ENCODE measurements at places on chromosomes 6 and 20.

- peak; percentile 37 for DNase-seq
These were observed 675 bp downstream of the DSTN start for GRCh38 chr20:17570347-17571152.

GRCh38 chr20:32541323-32542258 lies 43.5 kb downstream of the NOL4L start:
- DNase-seq: no peak

DNA sequence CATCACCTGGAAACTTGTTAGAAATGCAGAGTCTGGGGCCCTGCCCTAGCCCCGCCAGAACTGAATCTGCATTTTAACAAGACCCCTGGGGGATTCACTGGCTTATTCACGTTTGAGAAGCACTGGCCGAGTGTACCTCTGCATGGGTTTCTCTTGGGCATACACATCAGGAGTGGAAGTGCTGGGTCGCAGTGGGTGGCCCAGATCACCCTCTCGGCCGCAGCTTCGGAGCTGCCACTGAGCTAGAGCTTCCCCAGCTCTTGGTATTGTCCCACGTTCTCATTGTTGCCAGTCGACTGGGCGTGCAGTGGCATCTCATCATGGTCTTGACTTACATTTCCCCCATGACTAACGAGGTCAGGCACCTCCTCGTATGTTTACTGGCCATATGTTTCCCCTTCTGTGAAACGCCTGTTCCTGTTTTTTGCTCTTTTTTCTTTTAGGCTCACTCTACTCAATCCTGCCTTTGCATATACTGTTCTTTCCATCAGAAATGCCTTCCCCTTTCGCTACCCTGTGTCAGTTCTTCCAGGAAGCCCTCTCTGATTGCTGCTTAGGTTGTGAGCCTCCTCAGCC lies 3.0 kb upstream of the DLGAP4 start:
- DNase-seq: no peak

DNA sequence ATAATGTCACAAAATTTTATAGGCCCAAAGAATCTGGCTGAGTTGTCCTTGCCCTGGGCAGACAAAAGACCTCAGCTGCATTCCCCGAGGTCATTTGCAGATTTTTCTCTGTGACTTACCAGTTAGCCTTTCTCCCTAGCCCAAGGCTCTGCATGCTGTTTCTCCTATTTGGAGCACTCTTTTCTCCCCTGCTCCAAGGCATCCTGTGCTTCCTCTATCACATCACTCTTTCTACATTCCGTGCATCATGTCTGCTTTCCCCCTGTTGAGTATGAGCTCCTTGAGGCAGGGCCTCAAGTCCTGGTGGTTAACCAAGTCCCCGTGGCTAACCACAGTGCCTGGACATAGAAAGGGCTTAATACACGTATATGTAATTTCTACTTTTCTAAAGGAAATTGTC lies 593 bp upstream of the GSTA3 start:
- DNase-seq: no peak

DNA sequence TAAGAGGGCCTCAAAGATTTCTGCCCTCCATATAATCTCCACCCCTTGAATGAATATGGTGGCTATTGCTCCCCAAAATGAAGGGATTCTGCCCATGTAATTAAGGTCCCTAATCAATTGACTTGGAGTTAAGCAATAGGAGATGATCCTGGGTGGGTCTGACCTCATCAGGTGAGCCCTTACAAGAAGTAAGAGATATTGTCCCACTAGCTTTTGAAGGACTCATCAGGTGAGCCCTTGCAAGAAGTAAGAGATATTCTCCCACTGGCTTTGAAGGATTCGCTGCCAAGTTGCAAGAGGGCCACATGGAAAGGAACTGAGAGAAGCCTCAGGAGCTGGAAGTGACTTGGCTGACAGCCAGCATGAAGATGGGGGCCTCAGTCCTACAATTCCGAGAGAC lies 103.4 kb downstream of the BMP7 start:
- DNase-seq: no peak

- DNase-seq: no peak
These were observed 69.3 kb downstream of the SYNJ2 start for GRCh38 chr6:158050955-158051354.

DNA sequence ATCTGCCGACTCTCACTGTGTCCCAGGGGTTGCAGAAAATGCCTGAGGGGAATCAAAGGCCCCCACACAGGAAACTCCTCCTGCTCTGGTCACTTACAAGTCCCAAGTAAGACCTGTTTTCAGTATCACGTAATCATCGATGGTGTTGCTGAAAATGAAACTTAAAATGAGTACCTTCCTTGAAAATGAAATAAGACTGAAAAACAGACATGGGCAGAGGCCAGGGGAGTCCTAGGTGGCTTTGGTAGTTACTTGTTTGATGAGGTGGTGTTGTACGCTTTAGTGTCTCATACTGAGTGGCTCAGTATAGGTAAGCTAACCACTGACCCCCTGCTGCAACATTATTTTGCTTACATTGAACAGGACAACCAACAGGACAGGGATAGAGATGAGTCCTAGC lies 43.0 kb upstream of the SYNCRIP start:
- DNase-seq: no peak

GRCh38 chr20:10658876-10659632 lies 14.7 kb downstream of the JAG1 start:
- no peak for DNase-seq

DNA sequence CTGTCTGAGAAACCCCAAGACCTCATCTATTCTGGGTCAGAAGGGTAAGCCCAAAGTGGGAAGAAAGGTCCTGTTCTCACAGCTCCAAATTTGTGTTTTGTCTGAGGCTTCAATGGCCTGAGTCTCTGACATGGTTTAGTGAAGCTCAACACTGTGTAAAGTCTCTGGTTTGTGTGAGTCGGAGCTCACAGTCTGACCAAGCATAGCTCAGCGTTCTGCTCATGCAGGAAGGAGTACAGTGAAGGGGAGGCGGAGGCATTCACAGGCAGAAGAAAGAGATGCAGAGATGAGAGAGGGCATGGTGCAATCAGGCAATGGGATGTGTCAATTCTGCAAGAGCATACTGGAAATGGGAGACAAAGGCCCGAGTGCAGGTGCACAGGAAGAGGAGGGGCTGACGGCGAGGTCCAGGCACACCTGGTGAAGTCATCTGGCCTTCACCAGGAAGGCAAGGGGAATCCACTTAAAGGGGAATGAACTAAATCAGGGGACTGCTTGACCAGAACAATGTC lies 463.0 kb upstream of the AGPAT4 start:
- DNase-seq: no peak

DNA sequence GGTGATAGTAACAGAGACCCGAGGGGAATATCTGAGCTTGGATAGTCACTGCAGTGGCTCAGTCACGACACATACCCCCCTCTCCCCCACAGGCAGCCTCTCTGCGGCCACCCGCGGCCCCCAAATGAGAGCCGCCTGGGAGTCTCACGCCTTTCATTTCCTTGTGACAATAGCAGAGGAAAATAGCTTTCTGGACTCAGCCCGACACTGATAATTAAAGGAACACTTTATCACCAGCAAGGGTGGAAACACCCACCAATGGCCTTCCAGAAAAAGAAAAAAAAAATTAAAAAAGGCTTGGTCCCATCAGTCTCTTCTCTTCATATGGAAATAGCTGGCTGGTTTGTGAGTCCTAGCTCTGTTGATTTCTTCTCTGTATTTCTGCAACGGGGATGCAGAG lies 35.1 kb upstream of the KCNG1 start:
- DNase-seq: no peak

DNA sequence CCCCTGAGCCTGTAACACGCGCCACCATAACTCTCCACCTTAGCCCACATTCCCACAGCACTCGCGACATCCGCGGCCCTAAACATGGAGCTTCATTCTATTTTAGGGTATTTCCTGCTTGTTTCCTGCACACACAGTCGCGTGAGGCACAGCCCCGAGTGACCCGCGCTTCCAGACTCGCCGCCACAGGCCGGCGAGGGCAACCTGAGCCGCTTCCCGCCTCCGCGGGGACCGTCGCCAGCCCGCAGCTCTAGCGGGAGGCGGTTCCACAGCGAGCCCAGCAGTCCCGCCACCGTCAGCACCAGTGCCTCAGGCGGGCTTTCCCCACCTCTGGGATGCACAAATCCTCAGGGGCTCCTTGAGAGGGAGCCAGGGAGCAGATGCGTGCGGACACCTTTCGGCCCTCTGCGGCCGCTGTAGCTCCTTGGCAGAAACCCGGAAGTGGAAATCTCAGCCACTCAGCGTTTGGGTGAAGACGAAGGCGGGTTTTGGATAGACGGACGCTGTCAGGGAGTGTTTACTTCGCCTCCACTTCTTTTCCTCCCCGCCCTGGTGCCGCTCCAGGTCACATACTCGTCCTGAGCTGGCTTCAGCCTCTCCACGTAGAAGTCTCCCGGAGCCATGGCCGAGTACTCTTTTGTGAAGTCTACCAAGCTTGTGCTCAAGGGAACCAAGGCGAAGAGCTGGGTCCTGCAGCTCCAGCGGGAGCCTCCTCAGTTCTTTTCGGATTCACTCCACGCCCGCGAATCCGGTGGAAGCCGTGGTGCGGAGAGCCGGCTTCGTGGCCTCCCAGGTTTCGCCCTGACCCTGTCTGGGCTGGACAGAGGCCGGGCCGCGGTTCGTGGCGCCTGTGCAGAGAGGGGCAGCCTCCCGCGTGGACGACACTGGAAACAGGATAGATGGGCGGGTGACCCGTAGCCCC lies 2177.4 kb upstream of the DEFB115 start:
- DNase-seq: no peak

DNA sequence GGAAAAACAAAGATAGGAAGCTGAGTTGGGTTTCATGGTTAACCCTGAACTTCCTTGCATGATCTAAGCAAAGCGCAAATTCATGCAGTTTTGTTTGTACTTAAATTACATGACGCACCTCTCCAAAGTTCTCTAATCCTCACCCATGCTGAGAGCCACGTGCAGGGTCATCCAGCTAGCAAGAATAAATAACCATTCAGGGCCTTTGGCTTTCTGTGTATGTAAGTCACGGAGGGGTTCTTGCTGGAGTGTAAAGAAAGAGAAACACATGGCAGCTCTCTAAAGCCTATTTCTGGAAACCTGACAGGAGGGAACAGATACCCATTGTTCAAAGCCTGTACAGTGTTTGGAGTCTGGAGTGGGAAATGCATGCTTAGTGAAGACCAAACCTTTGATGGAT lies 171.7 kb upstream of the CCN2 start:
- DNase-seq: no peak

DNA sequence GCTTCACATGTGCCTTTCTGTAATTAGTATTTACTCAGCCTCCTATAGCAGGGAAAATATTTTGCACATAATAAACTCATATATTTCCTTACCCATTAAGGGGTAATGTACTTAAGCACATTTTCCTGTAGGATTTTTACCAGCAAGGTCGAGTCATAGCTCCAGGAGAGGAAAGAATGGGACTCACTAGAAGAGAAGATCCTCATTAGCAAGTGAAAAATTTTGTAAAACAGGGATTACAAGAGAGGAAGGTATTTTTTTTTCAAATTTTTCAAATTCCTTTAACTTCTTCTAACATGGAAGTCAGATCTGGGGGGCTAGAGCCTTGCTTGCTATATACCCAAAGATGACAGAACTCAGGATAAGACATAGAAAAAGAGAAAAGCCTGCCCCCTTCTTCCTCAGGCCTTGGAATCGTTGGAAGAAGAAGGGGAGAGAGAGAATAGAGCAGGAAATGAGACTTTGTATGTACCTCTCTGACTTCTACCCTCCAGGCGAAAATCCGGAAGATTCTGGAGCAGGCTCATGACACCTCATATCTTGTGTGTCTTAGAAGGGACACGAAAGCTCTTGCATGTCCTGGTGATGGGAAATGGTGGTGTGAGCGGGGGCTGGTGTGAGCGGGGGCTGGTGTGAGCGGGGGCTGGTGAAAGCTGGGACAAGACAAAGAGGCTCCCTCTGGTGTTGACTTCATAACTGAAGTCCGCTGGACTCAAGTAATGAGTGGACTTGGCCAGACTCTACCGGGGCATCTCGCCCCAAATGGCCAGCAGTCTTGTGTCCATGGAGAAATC lies 256.9 kb upstream of the PLCB4 start:
- no peak for DNase-seq

- DNase-seq: no peak
These were observed 111.8 kb upstream of the LAMP5 start for GRCh38 chr20:9402546-9402945.

GRCh38 chr6:122042380-122042779 lies 357.1 kb upstream of the HSF2 start:
- no peak for DNase-seq

GRCh38 chr6:43412541-43412940 lies 14.8 kb upstream of the ABCC10 start:
- no peak for DNase-seq

GRCh38 chr20:53369871-53370270 lies 223.8 kb downstream of the ZNF217 start:
- no peak for DNase-seq

DNA sequence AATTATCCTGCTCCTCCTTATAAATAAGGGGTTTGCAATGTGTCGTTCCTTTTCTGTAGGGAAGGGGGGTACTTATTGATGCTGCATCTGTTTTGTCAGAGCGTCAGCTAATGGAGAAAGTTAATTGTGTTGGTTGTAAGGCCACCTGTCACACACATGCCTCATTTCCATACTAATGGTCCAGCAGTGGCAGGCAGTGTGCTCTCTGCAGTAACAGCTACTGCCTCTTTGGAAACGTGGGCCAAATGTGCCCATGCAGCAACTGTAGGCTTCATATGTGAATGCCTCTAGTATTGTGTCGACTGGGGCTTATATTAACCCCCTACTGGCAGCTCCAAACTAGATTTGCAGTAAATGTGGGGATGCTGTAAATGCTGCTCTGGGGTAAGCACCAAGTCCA lies 56.3 kb upstream of the OLIG3 start:
- DNase-seq: no peak

DNA sequence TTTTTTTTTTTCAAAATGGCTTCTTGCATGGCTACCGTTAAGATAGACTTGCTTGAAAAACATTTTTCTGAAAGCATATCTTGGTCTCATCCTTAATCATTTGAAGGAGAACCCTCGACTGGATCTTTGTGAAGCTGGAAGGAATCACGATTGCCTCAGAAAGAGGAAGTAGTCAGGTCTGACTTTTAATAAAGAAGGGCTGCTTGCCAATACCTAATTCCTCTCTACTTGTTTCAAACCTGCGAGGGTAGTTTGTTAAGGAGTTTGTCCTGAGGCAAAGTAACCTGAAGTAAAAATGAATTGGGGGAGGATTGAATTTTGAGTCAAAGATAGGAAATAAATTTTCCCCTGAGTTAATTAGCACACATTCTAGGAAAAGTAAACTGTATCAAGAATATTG lies 288.1 kb upstream of the MAP3K7 start:
- DNase-seq: no peak

DNA sequence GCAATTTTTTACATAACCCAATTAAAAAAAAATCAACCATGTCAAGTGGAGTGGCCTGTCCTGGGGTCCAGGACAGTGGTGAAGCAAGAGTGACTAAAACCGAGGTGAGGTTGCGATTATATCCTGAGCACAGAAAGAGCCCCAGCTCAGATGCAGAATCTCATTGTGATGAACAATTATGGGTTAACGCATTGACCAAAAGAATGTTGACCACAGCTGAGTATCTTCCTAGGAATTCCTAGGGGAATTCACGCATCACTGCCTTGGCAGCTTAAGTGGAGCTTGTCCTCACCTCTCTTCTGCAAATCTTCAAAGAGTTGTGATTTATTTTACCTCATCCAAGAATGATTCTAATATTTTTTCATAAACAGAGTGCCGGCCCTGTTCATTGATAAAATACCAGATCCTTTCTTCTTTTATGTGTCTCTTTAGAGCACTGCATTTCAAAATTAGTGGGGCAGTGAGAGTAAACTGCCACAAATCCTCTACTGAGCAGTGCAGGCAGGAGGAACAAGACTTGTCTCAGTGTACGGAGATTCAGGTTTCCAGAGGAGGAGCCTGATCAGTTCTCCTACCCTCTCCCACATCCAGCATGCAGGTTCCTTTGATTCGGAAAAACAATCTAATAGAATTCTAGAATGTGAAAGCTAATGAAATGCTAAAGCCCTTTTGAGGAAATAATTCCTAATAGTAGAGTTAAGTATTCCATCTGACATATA lies 60.1 kb upstream of the ZNF184 start:
- no peak for DNase-seq

All from left ventricle myocardium inferior (tissue), 1 donor.